ENCODE measurements at places on chromosomes 1 and 21.

- no peak for DNase-seq
These were observed 20.2 kb upstream of the HTR1D start for GRCh38 chr1:23237508-23237907.

- no peak for DNase-seq
These were observed 93.7 kb downstream of the NTMT2 start for GRCh38 chr1:170239445-170239844.

DNA sequence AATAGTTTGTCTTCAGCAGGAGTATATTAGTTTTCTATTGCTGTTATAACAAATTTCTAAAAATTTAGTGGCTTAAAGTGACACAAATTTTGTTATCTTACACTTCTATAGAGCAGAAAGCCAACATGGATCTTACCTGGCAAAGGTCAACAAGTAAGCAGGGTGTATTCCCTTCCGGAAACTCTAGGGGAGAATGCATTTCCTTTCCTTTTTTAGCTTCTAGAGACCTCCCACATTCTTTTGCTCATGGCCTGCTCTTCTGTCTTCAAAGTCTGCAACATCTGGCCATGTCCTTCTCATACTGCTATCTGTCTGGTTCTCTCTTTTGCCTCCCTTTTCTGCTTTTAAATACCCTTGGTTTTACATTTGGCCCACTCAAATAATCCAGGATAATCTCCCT is 242.6 kb downstream of the ZNF648 start:
- DNase-seq: no peak

DNA sequence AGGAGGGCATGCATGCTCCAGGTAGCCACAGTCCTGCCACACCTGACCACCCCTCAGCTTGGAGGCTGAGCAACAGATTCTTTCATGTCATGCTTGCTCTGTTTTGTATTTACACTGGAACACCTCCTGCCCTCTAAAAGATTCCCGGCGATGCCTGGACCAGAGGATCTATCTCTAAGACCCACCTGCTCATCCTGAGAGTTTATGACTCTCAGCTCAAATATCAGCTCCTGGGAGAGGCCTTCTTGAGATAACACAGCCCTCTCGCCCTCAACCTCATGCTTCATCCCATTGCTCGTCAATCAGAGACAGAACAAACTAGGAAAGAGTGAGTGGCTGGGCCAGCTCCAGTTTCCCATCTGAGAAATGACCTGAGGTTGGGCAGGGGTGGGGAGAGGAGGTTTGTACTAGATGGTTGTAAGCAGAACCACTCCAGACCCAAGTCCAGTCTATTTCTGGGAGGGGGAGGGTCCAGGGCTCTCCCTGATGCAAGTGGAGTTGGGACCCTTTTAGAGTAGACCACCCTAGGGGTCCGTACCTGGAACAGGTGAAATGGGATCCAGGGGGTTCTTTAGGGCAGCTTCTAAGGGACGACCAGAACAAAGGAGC is 524.5 kb downstream of the MATN1 start:
- DNase-seq: no peak

GRCh38 chr1:180793451-180793850 is 119.2 kb upstream of the KIAA1614 start:
- no peak for DNase-seq

- no peak for DNase-seq
These were observed 208.7 kb upstream of the KCTD3 start for GRCh38 chr1:215358356-215358755.

- no peak for DNase-seq
These were observed 155.1 kb downstream of the COP1 start for GRCh38 chr1:176051902-176052518.

DNA sequence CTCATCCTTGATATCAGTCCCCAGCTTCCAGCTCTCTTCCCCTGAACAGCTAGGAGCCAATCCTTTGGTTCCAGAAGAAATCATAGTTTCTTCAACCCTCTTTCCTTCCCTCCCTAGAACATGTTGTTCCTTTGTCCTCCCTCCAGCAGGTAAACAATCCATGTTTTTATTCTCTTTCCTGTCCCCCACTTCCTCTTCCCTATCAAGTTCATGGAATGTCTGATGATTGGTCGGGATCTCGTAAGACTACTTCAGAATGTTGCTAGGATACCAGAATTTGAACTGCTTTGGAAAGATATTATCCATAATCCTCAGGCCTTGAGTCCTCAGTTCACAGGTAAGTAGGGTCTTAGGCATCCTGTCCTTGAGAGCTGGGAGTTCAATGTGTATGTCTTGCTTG is 23.1 kb upstream of the SLC27A3 start:
- DNase-seq: no peak

GRCh38 chr1:56265216-56265615 is 314.1 kb downstream of the PLPP3 start:
- DNase-seq: no peak
